ENCODE measurements at places on chromosomes 12 and 14. TPM values are rescaled to one million over a fixed set of nuclear protein-coding genes. Genes with fewer than 3 reads are reported as not detected.

Gene PAPLN
- total RNA-seq = 2.0 TPM

Gene FLVCR2
- 6.3 TPM for total RNA-seq

Gene SLC17A8
- total RNA-seq = 1.2 TPM

Gene NGB
- not detected for total RNA-seq

Gene PPFIA2
- total RNA-seq = 1.1 TPM

Gene CDKN3
- total RNA-seq = 20.5 TPM

Data from progenitor cell of endocrine pancreas (in vitro differentiated cells).